ENCODE measurements at places on chromosomes 5 and 9.

DNA sequence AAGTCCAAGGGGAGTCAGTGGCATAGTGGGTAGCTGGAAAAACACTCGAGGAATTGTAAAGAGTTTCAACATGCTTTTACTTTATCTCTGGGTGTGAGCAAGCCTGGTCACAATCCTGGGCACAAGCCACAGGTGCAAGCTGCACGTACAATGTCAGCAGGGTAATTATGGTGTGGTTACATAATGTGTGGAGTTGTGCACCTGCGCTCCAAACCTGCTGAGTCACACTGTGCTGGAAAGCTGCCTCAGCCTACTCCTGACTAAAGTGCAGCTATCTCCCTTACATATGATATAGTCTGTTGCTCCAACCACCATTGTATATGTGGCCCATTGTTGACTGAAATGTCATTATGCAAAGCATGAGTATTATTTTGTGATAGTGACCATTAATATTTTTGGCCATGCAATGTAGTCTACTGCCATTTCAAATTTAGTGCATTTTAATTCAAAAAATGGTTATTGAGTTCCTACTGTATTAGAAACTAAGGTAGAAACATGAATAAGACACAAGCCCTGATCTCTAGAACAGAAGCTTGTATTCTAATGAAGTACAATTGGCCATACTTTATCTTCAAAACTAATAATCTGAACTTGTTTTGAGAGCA lies 160.9 kb upstream of the SLC30A5 start:
- peak; percentile 9 for DNase-seq

- no peak for DNase-seq
These were observed 625.5 kb downstream of the CHSY3 start for GRCh38 chr5:130529511-130530485.

DNA sequence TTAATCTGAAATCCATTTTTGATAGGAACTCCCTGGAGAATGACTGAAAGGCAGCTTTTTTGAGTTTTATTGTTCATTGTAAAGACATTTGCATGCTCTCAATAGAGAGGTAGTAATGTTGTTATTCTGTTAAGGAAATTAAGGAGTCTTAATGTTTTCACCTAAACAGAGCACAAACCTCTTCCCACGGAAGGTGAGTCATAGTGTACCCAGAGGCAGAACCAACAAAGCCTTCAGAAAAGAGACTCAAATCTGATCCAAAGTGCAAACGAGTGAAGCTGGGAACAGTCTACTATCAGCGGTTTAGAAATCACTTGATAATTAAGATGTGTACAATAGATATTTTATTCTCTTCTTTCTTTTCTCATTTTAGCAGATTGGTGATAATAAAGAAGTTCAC lies 470.5 kb downstream of the PLK2 start:
- no peak for DNase-seq

DNA sequence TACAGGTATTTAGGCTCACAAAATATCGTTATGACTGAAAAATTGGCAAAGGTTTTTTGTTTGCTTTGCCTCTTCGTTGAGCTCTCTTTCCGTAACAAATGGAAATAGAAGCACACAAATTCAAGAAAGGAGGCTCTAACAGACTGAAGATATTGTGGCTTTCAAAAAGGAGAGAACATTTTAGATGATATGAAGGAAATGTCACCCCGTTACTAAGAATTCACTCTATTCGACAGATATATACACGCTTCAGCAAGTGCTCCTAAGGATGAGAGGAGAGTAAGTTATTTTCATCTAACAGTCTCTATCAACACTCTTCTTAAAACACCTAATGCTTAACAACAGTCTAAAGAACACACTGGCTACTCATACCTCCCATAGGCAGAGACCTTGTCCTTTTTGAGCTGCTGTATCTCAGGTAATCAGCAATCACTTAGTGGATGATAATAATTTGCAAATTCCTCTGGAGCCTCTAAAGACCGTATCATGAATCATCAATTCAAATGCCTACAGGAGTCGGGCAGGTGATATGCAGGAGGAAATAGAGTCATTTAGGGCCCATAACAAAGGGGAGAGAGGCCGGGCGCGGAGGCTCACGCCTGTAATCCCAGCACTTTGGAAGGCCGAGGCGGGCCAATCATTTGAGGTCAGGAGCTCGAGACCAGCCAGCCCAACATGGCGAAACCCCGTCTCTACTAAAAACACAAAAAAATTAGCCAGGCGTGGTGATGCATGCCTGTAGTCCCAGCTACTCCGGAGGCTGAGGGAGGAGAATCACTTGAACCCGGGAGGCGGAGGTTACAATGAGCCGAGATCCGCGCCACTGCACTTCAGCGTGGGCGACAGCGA lies 1.4 kb upstream of the HSDL2 start:
- no peak for DNase-seq

DNA sequence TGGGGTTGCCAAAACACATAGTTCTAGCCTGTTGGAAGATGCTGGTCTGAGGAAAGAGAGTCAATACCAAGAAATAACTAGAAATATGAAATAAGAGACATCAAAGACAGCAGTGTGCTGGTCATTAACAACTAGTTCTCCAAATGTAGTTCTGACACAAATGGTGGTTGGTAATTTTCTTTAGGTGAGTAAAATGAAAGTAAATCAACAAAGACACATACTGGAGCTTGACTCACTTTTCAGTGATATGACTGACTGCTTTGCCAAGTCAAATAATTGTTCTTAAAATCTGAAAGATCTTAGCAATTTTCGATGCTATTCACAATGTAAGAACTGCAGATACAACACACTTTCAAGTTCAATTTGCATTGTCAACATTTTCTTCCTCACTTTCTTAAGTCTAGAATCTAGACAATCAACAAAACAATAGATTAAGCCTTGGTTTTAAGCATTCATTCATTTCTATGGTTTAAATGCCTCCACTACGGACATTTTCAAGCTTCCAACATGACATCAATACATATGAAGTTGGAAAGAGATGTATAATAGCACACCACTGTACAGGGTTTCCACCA lies 166.8 kb upstream of the MAP3K1 start:
- DNase-seq: no peak

DNA sequence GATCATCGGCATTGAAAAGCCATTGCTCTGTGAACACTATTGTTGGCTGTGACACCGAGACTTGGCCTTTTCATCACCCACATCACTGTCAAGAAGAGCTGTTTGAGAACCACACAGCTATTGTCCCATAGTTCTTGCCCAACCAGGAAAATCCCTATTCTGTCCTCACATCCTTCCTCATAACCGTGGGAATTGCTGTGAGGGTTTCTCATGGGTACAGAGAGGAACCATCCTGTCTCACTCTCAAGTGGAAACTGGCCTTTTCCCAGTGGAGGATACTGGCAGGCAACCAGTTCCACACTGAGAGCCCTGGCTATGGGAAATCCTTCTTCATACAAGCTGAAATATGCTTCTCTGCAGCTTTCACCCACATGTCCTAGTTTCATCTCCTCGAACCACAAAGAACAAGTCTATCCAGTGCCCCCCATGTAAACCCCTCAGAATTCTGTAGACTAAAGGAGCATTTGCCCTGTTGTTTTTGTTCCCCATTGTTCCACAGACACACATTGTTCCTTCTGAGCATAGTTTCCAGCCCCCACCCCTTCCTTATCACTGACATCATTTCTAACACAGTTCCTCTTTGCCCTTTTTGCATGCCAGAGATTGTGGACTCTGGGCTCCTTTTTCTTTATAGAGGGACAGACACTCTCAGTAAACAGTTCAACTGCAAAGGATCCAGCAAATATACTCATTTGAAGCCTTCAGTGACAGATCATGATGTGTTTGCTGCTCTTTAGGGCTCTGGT lies 57.8 kb upstream of the C5orf46 start:
- no peak for DNase-seq

GRCh38 chr9:121331992-121332685 lies 37.9 kb downstream of the STOM start:
- DNase-seq: no peak

GRCh38 chr5:1545126-1545804 lies 21.5 kb upstream of the LPCAT1 start:
- no peak for DNase-seq

GRCh38 chr9:93155716-93156474 lies 21.8 kb upstream of the NINJ1 start:
- DNase-seq: no peak

DNA sequence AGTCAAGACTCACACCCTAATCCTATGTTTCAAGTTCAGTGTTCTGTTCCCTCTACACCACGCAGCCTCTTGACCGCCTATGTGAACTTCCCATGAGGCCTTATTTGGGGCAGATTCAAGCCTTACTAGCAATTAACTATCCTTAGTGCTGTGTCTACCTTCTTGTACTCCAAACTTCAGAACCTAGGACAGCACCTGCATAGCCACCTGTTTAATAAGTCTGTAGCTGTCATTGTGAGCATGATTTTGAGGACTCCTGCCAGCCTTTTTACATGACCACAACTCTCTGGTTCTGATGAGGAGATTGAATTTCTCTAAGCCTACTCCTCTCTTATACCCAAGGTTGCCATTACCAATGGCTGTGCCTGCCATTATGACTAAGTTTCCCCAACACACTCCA lies 50.8 kb upstream of the PCSK1 start:
- no peak for DNase-seq

DNA sequence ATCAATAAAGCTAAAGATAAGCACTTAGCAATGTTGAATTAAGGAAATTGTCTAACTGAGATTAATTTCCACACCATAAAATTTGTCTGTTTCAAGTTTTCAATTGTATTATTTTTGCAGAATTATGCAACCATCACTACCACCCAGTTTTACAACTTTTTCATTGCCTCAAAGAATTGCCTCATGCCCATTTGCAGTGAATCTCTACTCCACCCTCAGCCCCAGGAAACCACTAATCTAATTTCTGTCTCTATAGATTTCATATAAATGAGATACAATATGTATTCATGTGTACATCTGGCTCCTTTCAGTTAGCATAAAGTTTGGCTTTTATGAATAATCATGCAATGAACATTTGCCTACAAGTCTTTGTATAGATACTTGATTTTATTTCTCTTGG lies 72.9 kb downstream of the PTCD2 start:
- DNase-seq: no peak

DNA sequence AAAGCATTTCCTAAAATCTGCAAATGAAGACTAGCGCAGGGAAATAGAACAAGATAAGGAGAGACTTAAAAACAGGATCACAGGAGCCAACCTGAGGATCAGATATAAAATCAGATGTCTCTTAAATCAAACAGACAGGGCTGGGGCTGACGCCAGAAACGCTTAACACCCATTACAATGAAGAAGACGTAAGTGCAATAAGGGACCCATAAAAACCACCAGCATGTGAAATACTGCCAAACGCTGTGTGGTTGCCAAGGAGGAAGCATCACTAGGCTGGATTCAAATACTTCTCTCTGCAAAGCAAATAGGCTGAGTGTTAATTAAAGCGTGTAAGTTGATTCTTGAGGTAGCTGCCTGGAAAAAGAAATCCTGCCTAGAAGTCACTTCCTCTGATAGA lies 74.4 kb upstream of the ATP10B start:
- no peak for DNase-seq

DNA sequence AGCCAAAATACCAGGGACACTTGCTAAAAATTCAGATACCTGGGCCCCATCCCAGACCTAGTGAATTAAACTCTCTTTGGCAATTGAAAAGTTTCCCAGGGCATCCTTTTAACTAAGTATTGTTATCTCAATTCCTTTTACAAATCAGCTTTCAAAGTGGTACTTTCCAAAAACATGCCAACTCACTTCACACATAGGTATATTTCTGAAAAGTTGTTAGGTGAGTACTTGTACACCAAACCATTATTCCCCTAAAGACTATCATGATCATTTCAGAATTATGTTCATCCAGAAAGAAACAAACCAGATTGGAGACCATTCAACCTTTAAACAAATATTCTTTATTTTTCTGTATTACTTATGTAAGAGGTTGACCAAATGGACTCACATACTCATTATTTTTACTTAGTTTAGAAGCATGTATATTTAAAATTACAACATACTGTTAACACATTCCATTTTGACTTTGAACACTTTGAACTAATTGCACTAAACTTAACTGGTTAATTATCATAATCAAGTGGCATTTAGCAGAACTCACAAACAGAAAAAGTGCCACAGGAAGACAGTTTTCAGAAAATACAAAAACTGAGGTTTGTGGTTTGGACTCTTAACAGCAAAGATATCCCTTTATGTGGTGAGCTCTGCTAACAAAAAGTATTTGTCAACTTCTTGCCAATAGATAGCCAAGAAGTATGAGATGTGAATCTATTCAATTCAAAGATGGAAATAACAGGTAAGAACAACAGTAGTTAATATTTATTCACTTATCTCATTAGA lies 40.7 kb downstream of the KIAA0825 start:
- no peak for DNase-seq

DNA sequence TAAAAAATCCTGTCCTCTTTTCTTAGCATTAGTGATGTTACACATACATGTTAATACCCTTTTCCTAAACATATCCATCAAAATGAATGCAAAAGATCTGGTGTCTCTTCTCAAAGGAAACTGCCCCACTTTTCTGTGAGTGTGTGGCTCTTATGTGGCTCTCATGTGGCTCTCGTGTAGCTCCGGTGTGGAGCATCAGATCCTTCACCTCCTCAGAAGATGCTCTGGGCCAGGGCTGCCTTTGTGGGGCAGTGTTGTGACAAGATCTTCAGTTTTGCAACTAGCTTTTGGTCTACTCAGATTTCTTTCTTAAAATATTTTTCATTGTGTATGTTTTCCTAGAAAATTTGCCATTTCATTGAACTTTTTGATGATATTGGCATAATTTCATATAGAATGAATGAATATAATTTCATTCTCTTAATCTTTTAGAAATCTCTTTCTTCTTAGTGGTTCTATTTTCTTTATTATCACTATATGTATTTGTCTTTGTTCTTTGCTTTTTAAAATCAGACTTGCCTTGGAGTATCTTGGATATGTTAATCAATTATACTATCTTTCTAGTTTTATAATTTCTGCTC lies 19.4 kb downstream of the GARNL3 start:
- peak; percentile 4 for DNase-seq
